ENCODE measurements at places on chromosomes 16 and 17.

GRCh38 chr17:14715561-14715960 is 414.7 kb downstream of the HS3ST3B1 start:
- DNase-seq: no peak

- DNase-seq: no peak
These were observed 8.2 kb upstream of the CIAO3 start for GRCh38 chr16:749010-749409.

GRCh38 chr17:7133424-7133823 is 18.8 kb upstream of the ASGR2 start:
- no peak for DNase-seq

DNA sequence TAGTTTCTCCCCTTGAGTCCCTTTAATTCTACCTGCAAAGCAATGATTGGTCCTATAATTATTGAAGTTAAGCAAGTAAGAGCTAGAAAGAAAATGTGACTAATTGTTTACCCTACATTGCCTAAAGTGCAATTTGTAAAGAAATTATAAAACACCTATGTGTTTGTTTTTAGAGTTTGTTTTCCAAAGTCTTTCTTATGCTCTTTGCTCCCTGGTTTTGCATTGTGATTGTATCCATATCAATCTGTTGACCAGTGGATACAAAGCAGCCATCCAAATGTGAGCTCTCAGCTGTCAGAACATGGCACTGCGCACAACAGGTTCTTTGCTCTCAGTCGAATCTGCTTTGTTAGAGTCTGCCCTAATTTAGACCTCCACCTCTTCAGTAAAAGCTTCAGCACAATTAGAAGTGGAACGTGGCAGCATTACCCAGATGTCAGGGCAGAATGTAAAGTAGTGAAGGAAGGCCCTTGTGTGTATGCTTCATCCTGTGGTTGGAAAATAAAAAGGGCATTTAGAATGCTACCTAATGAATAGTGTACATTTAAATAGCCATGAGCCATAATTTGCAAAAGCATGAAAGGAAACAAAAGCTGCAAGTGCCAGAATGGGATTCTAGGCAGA is 70.5 kb downstream of the AATF start:
- no peak for DNase-seq

DNA sequence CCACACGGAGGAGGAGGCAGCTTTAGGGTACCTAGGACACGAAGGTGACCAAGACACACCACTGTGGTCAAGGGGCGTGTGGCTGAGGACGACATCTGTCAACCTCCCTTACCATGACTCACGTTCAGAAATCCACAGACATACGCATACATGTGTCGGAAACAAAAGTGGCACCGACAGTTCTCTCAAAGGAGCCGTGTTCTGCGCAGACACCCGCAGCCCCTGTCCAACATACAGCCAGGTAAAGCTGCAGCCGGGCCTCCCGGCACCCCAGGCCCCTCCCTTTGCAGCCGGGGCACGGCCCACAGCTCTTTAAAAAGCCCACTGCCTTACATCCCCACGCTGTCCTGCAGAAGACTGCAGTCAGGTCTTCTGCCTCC is 40.5 kb upstream of the KLHDC4 start:
- no peak for DNase-seq

GRCh38 chr17:50914505-50915063 is 48.4 kb upstream of the TOB1 start:
- no peak for DNase-seq

DNA sequence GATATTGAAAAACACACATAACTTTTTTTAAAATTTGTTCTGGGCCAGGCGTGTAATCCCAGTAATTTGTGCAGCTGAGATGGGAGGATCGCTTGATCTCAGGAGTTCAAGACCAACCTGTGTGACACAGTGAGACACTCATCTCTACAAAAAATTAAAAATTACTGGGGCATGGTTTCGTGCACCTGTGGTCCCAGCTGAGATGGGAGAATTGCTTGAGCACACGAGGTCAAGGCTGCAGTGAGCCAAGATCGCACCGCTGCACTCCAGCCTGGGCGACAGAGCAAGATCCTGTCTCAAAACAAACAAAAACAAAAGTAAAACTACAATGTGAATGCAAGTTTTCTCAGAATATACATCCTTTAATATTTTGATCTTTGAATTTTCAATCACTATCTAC is 15.1 kb downstream of the C16orf54 start:
- DNase-seq: no peak

GRCh38 chr16:23516366-23517137 is 6.3 kb upstream of the GGA2 start:
- DNase-seq: no peak

- DNase-seq: no peak
These were observed 240.0 kb upstream of the IRX5 start for GRCh38 chr16:54690710-54691109.

DNA sequence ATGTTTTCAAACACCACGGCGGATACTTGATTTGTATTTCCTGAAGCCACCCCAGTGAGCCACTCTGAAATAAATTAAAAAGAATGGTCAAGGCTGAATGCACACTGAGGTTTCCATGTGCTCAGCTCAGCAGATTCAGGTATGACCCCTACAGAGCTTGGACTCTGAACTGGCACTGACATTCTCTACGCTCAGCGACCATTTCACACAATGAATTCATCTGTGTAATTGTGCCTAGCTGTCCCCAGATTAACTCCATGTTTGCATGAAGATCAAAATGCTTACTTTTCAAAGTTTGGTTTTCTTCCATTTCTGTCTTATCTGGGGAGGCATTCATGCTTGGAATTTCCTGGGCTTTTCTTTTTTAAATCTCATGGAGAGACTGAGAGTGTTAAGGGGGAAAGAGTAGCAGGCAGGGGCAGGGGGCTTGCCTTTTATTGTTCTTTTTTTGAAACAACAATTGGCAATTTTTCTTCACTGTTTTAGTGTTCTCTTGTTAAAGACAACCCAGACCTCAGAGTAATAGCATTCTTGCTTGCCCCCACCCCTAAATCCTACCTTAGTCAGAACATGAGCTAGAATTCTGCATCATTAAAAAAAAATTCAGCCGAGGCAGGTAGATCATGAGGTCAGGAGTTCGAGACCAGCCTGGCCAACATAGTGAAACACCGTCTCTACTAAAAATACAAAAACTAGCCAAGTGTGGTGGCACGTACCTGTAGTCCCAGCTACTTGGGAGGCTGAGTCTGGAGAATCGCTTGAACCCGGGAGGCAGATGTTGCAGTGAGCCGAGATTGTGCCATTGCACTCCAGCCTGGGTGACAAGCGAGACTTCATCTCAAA is 85.5 kb upstream of the HNF1B start:
- DNase-seq: no peak

DNA sequence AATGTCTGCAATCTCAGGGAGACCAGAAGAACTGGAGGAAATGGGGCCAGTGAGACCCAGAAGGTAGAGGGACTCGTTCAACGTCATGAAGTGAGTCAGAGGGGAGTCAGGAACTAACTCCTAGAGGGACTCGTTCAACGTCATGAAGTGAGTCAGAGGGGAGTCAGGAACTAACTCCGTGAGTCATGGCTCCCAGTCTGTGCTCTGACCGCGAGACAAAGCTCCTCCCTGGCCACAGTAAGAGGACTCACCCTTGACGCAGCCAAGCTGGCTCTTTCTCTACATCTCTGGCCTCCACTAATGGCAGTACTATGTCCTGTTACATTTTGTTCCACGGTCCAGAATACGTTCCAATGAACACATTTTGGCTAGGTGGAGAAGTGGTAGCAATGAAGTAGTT is 902.5 kb downstream of the KCNJ2 start:
- DNase-seq: no peak

DNA sequence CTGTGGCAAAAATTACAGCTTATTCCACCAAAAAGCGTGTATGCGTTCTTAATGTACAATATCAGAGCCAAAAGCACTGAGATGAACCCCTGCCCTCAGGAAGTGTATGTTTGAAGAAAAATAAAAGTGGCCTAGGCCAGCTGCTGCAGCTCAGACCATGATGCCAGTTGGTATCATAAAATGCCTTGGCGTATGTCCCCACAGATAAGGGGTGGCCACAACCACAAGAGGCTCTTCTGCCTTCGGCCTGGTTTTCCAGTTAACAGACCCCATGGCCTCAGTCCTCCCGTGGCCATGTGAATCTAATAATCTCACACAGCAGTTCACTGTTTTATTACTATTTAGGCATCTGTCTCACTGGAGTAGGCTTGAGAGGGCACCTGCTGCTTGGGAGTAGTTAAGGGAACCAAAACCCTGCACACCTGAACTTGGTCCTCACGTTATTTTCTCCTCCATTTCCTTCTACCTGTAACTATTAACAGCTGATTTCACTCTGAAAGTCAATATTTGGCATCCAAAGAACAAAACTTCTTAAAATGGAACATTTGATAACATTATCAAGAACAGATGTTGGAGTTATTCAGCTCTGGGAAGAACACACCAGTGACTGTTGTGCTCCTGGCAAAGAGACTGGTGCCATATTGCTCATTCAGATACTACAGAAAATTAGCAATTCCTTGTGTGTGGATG is 34.8 kb upstream of the ERN1 start:
- DNase-seq: no peak

DNA sequence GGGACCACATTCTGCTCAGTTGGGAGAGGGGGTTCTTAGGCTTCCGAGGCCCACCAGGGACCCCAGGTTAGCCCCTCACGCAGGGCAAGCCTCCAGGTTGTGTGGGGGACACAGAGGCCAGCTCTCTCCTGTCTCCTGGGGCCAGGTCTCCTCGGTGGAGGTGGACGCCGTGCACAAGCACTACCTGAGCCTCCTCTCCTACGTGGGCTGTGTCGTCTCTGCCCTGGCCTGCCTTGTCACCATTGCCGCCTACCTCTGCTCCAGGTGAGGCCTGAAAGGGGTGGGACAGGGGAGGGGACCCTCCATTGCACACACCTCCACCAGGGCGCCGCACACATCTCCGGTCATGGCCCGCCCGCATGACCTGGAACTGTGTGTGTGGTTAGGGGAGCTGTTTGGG is 10.9 kb upstream of the ADGRG3 start:
- DNase-seq: no peak

DNA sequence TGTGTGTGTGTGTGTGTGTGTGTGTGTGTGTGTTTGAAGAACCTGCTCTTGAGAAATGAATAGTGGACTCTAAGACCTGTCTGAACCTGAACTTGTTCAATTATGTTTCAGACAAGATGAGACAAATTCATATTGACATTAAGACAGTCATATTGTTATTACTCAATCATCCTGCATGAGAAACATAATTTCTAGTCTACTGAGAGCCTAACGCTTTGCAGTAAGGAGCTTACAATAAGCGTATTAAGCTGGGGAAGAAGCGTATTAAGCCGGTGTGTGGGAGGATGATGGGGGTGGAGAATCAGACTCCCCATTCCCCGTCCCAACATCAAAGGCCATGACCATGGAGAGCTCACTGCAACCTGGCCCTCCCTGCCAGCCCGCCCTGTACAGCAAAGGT is 22.4 kb upstream of the MNT start:
- DNase-seq: peak; percentile 7

GRCh38 chr16:89097392-89097772 is 3.7 kb downstream of the ACSF3 start:
- DNase-seq: no peak

DNA sequence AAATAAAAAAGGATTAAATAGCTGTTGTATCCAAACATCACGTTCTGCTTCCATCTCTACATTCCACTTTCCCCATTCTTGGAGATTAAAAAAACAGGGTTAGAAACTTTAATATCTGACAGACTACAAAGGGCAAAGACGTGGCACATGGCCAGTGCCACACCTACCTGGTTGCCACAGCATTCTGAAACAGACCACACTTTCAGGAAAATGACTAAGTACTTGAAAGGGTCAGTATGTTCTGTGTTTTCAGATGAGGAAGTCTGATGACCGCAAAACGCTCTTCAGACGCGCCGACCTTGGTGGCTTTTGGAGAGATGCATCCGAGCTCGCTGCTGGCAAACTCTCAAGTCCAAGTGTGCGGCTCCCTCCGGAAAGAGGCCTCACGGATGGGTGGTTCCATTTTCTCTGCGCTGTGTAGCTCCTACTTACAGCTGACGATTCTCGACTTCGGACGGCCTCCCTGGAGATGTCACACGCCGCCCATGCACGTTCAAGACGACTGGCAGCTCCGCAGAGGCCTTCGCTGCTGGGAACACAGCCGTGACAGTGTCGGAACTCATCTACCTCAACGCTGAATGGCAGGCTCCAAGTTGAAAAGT is 15.5 kb downstream of the MAP1LC3B start:
- DNase-seq: no peak

- DNase-seq: no peak
These were observed 135.4 kb upstream of the AXIN2 start for GRCh38 chr17:65696739-65697394.

DNA sequence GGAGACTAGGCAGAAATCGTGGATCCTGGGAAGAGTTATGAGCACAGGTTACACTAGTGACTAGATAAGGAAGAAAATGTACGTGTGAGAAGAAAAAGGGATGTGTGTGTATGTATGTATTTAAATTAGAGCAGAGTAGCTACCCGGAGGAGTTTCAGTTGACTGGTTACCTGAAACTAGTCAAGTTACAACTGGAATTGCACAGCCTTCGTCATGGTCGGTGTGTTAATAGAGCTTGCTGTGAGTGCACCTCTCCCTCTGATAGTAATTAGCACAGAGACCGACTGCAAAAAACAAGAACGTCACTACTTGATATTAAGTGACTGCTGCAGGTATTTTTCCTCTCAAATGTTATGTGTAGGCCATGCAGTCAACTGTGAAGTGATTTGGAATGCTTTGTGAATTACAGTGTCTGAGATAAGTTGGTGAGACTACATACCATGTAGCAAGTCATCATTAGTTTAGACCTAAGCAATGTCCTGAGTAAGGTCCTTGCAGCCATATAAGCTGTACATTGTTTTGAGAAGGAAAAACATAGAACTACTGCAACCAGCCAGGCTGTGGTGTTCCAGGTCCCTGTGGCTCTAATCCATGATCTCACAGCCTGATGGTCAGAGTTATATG is 95.7 kb downstream of the WNT3 start:
- no peak for DNase-seq

DNA sequence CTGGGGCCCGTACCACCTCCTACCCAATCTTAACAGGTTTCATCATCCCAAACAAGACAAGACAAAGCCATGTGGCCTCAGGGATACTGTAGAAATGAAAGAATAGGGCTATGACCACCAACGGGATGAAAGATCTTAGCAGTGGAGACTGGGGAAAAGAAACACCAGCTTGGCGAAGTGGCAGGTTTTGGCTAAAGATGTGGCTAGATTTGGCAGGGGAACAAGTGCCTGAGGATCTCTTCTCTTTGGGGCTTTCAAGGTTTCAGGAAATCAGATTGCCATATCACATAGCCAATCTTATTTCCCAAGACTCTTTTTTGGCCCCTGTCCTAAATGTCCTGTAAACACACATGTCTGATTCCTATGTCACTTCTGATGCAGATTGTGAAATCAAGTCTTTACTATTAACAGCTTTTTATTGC is 6.9 kb downstream of the KRT24 start:
- no peak for DNase-seq

DNA sequence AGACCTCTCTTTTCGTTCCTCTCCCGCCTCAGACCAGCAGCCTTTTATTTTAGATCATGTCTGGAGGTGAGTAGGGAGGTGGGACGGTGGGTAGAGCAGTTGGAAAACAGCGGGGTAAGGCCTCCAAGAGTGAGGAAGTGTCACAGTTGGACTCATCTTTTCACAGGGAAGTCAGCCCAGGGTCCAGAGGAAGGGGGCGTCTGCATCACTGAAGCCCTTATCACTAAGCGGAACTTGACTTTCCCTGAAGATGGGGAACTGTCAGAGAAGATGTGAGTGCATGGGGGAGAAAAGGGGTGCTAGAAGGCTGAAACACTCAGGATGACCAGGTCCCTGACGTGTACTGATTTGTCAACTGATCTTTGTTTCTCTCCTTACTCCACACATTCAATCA is 461 bp downstream of the LRRC46 start:
- DNase-seq: no peak

GRCh38 chr17:14227052-14227451 is 9.6 kb downstream of the CDRT15 start:
- DNase-seq: no peak

Data from NCI-H510A (cell line).